Stimulated activated CD4-positive, alpha-beta T cell treated with anti-CD3 and anti-CD28 coated beads, Interleukin-4, amount 100 ng/mL, for 4 hours (primary cell): ENCODE measurements at places on chromosomes 3 and 15.

GRCh38 chr3:66014651-66015050 is 24.1 kb downstream of the MAGI1 start:
- no peak for DNase-seq

DNA sequence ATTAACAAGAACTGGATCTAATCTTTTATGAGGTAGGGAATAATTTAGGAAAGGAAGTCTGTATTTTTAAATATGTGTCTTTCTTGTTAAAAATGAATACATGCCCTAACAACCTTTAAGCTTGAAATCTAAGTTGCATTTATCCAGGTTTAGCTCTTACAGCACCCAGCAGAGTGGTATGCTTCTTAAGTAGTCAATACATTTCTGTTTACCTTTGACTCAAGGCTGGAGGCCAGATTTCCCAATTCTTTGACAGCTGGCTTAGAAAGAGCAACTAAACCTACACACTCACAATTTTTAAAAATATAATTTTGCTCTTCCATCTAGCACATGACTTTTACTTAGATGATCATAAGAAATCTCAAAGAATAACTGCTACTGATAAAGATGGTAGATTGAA is 148.9 kb downstream of the DPH6 start:
- no peak for DNase-seq

DNA sequence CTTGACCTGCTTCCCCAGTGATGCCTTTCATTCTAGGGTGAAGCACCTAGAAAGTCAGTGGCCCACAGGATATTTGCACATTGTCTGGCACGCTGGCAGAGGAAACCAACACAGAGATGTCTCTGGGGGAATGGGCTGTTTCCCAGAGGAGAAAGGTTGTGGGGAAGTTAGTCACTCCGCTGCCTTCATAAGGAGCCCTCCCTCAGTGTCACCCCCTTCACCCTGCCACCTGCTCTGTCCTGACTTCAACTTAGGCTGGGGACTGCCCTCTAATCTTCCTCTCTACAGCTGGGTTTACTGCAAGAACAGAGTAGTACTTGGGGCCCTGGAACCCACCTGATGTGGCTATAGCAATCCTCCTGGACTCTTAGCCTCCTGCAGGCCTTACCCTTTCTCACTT is 5.7 kb downstream of the KLHDC8B start:
- no peak for DNase-seq

- DNase-seq: no peak
Measured at GRCh38 chr3:71260782-71261181, 322.7 kb downstream of the FOXP1 start.
